ENCODE measurements at places on chromosomes 1 and 21. TPM values are rescaled to one million over a fixed set of nuclear protein-coding genes. Genes with fewer than 3 reads are reported as not detected.

Gene GNG12
- not detected for total RNA-seq

DNA sequence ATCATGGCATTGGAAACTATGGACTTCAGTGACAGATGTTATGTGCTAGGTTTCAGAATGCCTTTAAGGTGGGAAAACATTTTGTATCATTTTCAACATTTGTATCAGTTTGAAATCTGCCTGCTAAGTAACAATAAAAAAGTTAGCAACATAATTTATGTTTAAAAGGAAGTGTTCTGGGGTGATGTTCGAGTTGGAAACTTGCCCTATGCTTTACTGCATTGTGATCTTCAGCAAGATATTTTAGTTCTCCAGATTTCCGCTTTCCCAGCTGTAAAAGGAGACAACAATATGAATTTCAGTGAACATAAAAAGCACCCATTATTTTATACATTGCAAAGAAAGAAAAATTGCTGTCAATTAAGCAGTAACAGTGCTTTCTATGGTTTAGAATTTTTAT is 187.4 kb downstream of the DISC1 start:
- no peaks in the 10 kb centered on the region for H3K4me1 ChIP-seq
- H3K27ac ChIP-seq, result no peak overlapping the region
- H3K36me3 ChIP-seq, result peaks cover 16% of the 10 kb centered on the region
- no peak overlapping the region for H3K4me3 ChIP-seq

DNA sequence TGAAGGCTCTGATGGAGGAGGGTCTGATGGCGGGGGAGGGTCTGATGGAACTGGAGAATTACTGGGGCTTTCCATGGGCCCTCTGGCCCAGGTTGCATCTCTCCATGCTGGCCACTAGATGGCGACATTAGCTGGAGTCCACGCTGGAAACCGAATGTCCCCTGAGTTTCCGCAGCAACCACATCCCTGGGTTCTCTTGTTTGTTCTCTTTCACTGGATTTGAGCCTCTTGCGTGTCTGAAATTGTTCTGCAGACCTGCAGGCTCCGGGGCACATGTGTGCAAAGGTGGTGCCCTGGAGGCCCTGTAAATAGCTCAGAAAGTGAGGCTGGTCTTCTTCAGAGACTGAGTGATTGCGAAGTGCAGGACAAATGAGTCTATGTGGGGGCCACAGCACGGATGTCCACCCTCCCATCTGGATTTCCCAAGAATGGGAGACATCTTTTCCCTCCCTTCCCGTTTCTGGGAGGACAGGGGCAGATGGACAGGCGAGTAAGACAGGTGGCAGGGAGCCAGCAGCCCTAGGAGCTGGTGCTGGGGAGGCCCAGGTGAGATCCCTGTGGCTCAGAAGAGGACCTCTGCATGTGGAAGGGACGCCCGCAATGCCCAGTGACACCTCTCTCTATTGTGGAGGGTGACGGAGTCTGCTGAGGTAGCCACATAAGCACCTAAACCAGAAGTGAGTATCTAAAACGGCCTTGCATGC is 73.2 kb upstream of the ABCG1 start:
- H3K27ac ChIP-seq, result no peak overlapping the region
- H3K27me3 ChIP-seq, result no peaks in the 10 kb centered on the region
- no peak overlapping the region for H3K4me3 ChIP-seq
- no peaks in the 10 kb centered on the region for H3K36me3 ChIP-seq

GRCh38 chr1:14065486-14065885 is 365.5 kb downstream of the PRDM2 start:
- no peaks in the 10 kb centered on the region for H3K4me1 ChIP-seq
- no peak overlapping the region for H3K4me3 ChIP-seq
- DNase-seq, result no peak
- H3K36me3 ChIP-seq, result no peaks in the 10 kb centered on the region
- H3K27ac ChIP-seq, result no peak overlapping the region

DNA sequence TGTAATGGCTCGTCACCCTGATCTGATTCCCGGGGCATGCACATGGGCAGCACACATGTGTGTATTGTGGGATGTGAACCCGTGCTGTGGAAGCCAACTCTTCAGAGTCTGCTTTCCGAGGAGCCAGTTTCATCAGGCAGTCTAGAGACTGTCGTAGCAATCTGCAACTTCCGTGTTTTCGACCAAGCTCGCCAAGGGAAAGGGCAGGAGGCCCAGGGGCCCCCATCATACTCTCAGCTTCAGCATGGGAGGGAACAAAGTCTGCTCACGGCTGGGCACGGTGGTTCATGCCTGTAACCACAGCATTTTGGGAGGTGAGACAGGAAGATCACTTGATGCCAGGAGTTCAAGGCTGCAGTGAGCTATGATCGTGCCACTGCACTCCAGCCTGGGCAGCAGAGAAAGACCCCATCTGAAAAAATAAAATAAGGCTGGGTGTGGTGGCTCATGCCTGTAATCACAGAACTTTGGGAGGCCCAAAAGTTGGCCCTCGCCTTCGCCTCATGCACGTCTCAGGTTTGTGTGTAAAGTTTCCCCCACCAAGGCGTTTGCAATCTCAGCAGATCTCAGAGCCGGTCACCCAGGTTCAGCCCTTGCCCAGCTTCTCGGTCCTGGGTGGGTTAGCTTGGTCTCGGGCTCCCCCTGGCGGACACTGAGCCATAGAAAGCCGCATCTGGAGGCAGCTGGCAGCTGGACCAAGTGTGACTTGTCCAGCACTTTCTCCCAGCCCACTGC is 48.5 kb upstream of the SLC25A33 start:
- H3K4me3 ChIP-seq, result no peak overlapping the region
- H3K4me1 ChIP-seq, result peaks cover 13% of the 10 kb centered on the region
- H3K27ac ChIP-seq, result no peak overlapping the region
- H3K27me3 ChIP-seq, result no peaks in the 10 kb centered on the region
- DNase-seq, result peak; percentile 78
- no peaks in the 10 kb centered on the region for H3K36me3 ChIP-seq

DNA sequence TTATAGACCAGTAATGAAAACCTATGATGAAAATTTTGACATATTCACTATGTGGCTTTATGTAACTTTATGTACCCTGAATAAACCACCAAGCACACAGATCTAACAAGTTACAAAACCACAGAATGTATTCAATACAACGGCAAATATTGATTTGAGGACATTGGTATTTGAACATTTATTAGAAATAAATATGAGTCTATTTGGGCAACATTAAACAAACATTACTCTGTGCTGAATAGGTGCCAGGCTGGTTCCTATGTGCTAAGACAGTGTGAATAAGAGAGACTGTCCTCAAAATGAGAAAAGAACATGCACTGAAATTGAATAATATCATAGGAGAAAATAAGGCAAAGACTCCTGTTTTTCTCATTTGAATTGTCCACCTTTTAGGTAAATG is 1341.2 kb downstream of the PLA2G4A start:
- no peak overlapping the region for H3K27ac ChIP-seq
- no peak overlapping the region for H3K4me3 ChIP-seq
- H3K36me3 ChIP-seq, result no peaks in the 10 kb centered on the region

DNA sequence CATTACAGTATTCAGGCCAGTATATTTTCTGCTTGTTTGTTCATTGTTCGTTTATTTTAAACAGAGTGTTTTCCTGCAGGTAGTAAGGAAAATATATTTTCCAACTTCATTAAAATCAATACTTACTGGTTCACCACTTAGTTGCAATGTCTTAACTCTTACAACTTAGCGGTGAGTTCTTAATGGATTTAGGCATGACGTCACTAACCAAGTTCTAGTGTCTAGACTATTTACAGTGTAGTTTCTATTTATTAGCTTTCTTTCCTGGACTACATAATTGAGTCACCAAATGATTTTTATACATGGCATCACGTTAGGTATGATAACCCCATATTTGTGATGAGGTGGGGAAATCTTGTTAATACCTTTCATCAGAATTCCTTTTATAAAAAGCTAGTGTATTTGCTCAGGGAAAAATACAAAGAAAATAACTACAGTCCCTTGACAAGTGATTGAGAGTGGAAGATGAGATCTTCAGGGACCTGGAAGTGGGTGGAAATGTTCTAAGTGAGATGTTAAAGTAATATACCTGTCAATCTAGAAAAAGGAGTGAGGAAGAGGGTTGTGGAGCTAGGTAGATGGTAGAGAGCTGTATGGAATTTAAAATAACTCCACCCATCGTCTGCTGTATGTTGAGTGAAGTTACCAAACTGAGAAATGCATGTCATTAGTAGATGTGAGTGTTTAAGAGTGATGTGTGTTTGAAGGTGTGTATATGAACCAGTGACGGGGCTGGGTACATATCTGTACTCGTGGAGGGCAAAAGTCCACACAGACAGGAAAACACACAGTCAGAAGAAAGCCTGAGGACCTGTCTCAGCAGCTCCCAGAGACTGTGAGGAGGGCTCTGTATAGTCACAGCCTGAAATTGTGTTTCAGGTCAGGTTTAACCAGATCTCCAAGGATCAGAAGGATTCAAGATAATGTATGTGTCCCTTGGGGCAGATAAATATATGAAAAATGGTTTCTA is 197.6 kb upstream of the ADAMTS5 start:
- H3K4me3 ChIP-seq, result no peak overlapping the region
- no peak for DNase-seq
- H3K27me3 ChIP-seq, result no peaks in the 10 kb centered on the region
- no peaks in the 10 kb centered on the region for H3K36me3 ChIP-seq
- no peak overlapping the region for H3K27ac ChIP-seq
- no peaks in the 10 kb centered on the region for H3K4me1 ChIP-seq

DNA sequence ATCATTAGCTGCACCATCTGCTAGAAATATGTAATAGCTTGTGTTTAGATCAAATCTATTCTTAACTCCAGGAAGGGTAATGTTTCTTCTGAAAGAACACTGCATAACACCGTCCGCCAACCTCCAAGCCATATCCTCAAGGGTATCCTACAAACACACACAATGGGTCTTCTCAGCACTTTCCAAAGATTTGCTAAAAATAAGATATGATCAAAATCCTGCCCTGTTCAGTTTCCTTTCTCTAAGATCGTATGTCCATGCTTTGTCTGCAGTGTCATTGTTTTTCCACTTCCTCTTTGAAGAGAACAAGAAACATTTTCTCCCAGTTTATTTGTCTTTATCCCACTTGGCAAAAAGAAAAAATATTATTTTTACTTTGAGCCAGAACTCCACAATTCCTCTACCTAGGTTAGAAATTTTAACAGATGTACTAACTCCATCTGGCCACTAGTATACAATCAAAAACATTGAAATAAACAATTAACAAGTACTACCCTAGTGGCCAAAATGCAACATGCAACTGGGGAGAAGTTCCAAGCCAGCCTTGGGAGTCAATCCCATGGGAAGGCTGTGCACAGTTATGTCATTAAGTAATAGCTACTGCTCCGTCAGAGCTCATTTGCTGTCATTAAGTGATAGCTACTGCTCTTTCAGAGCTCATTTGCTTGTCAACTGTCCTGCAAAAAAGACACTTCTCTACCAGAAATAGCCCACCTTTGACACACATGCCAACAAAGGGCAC is 37.8 kb downstream of the FRRS1 start:
- no peak for DNase-seq
- H3K27me3 ChIP-seq, result no peaks in the 10 kb centered on the region
- H3K36me3 ChIP-seq, result no peaks in the 10 kb centered on the region
- H3K4me1 ChIP-seq, result no peaks in the 10 kb centered on the region

DNA sequence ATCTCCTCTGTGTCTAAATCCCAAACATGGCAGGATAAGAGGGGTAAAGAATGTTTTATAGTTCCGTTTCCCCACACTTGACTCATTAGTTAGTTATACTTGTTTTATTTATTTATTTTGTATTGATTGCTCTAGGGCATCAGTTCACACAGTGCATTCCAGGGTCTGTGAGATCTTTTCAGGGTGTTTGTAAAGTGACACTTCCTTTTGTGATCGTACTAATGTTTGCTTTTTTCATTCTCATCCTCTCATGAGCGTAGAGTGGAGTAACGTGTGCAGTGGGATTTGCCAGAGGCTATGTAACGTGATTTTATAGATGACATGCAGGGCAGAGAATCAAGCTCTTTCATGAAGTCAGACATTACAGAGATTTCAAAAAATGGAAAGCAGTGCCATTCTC is 103.2 kb downstream of the SCCPDH start:
- no peak overlapping the region for H3K4me3 ChIP-seq
- no peaks in the 10 kb centered on the region for H3K4me1 ChIP-seq

DNA sequence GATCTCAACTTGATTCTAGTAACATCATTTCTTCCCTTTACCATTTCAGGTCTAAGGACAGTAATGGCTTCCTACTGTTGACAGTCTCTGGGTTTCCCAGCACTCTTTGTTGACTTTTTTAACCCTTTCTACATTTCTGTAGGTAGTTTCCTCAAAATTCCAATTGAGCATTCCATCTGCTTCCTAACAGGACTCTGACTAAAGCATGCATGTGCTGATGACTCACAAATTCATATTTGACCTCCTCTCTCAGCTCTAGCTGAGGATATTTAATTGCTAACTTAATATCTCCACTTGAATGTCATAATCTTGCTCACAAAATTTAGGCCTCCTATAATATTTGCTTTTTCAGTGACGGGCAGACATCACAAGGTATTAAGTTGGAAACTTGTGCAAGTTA is 93.3 kb upstream of the ZNHIT6 start:
- no peaks in the 10 kb centered on the region for H3K27me3 ChIP-seq
- no peak for DNase-seq
- H3K27ac ChIP-seq, result no peak overlapping the region
- H3K4me3 ChIP-seq, result no peak overlapping the region
- H3K4me1 ChIP-seq, result no peaks in the 10 kb centered on the region

GRCh38 chr1:54876814-54877213 is 10.2 kb downstream of the DHCR24 start:
- H3K4me3 ChIP-seq, result no peak overlapping the region
- peaks cover 13% of the 10 kb centered on the region for H3K36me3 ChIP-seq
- no peak overlapping the region for H3K27ac ChIP-seq
- no peaks in the 10 kb centered on the region for H3K4me1 ChIP-seq
- H3K27me3 ChIP-seq, result no peaks in the 10 kb centered on the region

Measured in CD4-positive, alpha-beta T cell (primary cell).